ENCODE measurements at places on chromosomes 11 and 22. TPM values are rescaled to one million over a fixed set of nuclear protein-coding genes. Genes with fewer than 3 reads are reported as not detected.

SOX10 gene
- total RNA-seq, result not detected

HPX gene
- 0.45 TPM for total RNA-seq

CASP1 gene
- 10.1 TPM for total RNA-seq

CHRM4 gene
- not detected for total RNA-seq

KIAA1671 gene
- 63.1 TPM for total RNA-seq

GP1BB gene
- not detected for total RNA-seq

HIC2 gene
- 7.7 TPM for total RNA-seq

LAYN gene
- 0.47 TPM for total RNA-seq

KLHL35 gene
- total RNA-seq, result 1.3 TPM
